Myocyte (in vitro differentiated cells): ENCODE measurements at places on chromosomes 4 and X.

DNA sequence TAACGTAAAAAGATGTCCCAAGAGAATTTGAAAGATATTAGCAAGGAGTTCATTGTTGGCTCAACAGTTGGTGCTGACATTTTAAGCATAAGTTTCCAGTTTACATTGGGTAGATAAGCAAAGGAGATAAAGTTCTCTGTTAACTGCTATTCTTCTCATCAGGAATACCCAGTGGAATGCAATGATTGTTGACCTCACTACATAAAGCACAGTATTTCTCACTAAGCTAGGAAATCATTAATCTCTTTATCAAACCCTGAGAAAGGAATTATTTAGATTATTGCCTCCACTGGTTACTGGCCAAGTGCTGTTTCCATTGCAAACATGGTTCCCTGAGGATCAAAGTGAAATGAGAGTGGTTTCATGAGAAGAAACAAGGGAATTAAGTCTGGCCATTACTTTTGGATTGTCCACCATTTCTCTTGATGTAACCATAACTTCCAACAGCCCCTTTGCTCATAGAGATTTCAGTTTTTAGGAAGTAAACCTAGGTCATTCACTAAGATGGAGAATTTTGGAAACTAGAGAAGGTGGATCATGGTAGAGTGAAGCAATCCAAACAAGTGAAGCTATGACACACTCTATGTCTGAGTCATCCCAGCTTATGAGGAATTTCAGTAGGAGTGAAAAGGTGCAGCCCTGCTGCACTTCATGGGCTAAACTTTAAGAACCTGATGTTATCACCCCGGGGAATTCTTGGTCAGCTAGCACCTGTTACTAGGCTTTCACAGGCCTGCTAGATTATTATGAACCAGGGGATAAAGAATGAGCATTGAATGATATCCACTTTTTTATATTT is 163.4 kb downstream of the AREG start:
- peak; percentile 16 for DNase-seq

GRCh38 chr4:113051361-113051760 is 1.9 kb downstream of the ANK2 start:
- no peak for DNase-seq

GRCh38 chr4:143344041-143344440 is 7.4 kb downstream of the GAB1 start:
- DNase-seq = no peak

DNA sequence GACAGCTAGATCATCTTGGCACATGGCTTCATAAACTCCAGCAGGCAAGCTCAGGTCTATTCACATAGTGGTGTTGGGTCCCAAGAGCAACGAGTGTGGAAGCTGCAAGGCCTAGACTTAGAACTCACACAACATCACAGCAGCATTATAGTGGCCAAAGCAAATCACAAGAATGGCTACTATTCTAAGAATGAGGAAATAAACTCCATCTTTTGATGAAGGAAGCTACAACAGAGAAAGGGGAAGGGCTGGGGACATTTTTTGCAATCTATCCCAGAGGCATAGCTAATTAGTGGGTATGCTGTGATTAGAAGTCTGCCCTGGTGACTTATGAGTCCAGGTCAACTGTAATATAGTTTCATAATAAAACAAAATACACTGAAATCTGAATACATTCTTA is 42.9 kb upstream of the TAB3 start:
- no peak for DNase-seq

DNA sequence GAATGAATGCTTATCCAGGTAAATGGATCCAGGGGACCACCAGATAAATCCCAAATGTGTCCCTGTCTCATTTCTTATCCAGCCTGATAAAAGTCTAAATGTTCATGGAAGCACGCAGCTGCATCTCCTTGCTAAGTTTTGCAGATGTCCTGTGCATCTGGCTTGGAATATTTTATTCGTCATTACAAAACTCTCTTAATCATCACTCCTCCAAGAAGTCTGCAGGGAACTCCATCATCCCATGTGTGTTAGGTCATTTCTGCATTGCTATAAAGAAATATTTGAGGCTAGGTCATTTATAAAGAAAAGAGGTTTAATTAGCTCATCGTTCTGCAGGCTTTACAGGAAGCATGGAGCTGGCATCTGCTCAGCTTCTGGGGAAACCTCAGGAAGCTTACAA is 297.2 kb downstream of the HS3ST1 start:
- DNase-seq = no peak
